Caudate nucleus (tissue), 63 donors: ENCODE measurements at places on chromosomes 5 and 9.

- no peak for DNase-seq
Measured at GRCh38 chr5:59693492-59694309, 199.8 kb downstream of the PDE4D start.

DNA sequence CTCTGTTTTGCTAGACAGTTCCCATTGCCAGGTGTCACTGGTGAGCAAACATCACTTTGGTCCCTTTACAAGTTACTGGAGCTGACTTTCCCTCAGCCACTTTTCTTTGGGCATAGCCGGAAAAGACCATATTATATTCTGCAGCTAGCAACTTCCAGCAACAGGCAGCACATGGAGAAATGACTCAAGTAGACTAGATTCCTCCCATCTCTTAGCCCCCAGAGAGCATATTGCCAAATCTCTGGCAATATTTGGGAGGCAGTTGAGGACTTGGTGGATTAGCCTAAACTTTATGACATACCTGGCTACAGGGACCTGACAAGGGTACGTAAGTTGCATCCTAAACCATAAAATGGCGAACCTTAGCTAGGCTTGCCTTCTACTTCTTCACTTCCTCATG, 204.7 kb upstream of the MPDZ start:
- no peak for DNase-seq

DNA sequence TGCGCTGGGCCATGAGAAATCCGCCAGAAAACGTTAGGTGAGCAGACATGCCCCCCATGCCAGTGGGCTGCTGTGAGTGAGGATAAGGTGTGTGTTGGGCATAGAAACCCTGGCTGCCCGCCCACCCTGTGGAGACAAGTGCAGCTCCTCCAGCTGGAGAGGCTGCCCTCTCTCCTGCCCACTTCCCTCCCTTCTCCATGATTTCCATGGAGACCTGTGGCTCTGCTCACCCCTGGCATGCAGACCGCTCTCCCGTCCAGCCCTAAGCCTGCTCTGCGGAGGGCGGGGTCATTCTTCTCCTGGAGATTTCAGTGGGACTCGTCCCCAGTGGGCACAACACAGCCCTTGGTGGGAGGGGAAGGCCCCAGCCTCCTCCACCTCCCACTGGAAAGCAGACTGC, 133.0 kb upstream of the FAM120A start:
- DNase-seq = no peak

DNA sequence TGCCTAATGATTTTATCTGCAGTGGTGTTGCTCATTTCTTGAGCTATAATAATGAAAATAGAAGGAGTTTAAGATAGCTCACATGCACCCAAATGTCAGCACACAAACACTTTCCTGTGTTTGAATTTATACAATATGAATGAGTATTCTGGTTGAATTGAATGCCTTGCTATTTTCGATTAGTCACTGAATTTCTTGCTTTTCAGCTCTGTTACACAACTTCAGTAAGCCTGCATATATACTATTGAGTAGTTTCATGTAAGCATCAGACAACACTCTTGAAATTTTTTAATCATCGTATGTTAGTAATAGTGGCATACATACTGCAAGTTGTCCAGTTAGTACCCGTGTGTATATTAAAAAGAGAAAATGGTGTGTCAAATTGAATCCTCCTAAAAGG, 281.5 kb upstream of the GRIA1 start:
- DNase-seq = no peak

DNA sequence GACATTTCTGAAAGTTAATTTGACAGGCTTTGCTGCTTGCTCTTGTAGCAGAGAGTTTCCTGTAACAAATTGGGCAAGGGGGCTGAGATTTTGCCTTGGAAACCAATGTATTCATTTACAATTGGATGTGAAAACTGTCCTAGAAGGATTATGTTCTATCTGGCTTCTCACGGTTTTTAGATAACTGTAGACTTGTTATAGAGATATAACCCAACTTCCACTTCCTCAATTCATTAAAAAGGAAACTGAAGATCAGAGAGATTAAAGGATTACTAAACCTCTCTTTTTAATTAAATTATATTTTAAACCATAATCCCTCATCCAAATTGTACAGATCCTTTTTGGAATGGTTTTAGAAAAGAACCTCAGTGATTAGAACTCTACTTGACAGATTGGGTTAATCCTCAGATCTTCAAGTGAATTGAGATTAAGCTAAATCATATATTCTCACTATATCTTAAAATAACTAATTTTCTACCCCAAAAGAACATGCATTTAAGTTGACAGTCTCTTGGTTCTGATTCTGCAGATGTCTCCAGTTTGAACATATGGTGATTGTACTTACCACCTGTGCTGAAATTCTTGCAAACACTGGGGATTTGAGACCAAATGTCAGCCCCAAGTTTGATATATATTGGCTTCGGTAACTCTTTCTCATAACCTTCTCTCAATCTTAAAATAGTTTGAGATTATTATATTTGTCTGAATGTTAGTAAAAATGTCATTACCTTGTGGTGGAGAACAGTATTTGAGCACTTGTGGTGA, 130.1 kb upstream of the C9orf72 start:
- no peak for DNase-seq

GRCh38 chr9:38649731-38650363, 29.5 kb upstream of the ANKRD18A start:
- no peak for DNase-seq

DNA sequence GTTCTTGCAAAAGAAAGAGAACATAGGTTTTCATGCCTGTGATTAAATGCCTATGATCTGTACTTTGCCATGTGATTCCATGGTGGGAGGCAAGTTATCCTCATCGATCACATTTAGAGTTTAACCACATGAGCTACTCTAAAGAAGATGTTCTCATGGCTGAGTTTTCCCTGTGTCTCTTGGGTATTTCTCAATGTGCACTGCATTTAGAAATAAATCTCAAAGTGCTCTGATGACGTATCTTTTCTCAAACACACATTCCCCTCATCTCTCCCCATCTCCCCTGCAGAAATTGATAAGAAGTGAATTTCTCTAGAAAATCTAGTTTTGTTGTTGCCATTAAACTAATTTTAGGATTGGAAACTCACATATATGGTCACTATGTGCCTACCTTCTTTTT, 282.2 kb downstream of the SEMA5A start:
- no peak for DNase-seq

DNA sequence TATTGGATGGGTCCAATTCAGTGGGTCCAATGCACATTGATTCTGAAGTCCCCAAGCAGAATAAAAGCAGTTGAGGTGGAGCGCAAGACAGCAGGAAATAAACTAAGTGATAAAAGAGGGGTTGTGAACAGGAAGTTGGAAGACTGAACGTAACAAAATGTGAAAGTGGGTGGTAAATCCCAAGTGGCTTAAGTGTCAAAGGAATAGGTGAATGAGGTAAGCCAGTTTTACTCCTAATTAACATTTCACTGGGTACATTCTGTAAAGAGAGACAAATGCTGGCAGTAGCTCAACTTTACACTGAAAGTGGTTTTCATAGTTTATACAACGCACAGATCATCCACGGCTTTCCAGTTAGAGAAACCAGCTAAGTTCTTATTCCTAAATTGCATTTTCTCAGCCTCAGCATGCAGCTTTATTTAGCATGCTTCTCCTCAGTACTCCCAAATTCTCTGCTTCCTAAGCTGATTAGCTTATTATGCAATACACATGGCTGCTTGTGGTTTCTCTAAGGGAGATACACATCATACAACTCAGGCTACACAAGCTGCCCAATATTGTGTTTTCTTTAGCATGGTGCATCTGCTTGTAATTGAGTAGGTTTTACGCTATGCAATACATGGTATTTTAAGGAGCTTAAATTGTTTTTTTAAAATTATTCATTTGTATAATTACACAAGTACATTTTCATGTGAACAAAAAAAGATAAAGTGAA, 34.2 kb upstream of the HSD17B4 start:
- DNase-seq = no peak

- no peak for DNase-seq
Measured at GRCh38 chr5:82406205-82406773, 128.1 kb upstream of the RPS23 start.

DNA sequence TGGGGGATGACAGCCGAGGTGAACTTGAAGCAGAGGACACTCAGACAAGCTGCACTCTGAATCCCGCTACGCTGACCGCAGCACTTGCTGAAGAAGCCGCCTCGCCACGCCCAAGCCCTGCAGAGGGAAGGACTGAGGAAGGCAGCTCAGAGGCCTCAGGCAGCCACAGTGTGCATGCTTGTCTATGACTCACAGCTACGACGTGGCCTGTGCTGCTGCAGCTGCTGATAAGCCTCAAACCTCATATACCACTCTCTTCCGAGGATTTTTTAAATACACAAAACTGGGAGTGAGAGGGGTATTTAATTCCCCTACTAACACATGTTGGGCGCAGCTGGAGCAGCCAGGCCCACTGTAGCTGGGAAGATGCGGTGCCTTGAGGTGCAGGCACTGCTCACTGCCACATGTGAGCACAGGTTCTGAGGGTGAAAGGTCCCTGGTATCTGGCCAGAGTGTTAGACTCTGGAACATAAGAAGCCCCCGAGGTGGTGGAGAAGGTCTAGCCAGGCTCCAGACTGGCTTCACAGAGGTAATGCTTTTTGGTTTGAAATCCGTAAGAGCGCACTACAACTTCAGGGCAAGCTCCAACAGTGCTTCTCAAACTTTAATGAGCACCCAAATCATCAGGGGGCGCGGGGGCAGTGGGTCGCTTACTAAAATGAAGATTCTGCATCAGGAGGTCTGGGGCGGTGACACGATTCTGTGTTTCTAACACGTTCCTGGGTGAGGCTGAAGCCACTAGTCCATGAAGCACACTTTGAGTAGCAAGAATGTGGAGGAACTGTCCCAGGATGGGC, 196.8 kb downstream of the AUH start:
- DNase-seq = no peak
